ENCODE measurements at places on chromosomes 7 and 10.

DNA sequence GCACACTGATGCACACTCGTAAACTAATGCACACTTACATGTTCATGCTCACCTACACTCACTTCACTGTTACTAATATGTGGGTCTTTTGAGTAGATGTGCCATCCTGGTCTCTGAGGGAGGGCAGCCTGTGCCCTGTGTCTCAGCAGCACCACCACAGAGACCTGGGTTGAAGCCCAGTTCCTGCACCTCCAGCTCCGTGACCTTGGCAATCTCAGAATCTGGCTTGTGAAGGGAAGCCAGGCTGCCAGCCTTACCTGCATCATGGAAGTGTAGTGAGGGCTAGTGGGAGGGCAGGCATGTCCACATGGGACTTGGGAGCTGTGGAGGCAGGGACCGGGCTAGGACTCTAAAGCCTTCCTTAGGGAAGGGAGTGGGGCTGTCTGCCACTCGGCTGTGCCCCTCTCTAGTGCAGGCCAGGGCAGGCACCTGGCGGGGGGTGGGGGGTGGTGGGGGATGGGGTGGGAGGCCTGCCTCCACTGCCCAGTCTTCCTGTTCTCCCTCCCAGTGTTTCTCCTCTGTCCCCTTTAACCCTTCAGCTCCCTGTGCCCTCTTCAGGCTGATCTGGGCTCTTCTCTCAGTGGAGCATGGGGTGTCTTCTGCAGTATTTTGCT lies 8.1 kb downstream of the ADCY1 start:
- no peak for DNase-seq

GRCh38 chr7:157397036-157397720 lies 60.4 kb downstream of the DNAJB6 start:
- peak; percentile 36 for DNase-seq

- peak; percentile 53 for DNase-seq
These were observed 27.7 kb upstream of the VAX1 start for GRCh38 chr10:117165538-117166417.

DNA sequence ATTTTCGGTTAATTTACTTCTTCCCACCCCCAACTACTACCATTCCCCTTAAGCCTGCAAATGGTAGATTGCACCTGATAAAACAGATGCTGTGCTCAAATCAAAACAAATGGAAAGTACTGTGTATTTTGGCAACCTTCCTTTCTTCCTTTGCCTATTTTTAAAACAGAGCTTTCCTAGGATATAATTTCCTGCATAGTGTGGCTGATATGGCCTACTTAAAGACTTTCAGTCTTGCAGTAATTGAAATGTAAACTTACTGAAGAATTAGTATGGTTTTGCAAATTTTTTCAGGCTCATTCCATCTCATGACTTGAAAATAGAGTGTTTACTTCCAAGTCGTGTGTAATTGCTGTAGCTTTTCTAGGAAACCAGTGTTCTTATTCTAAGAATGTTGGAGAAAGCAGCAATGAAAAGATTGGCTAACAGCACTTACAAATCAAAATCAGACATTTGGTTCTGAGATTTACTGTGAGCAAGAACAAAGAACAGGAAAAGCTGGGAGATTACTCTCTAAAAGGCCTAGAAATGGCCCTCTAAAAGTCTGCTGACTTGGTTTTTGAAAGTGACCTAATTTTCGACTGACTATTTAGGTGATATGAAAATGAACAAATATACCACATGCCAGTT lies 52.0 kb downstream of the REEP3 start:
- DNase-seq, result peak; percentile 44

DNA sequence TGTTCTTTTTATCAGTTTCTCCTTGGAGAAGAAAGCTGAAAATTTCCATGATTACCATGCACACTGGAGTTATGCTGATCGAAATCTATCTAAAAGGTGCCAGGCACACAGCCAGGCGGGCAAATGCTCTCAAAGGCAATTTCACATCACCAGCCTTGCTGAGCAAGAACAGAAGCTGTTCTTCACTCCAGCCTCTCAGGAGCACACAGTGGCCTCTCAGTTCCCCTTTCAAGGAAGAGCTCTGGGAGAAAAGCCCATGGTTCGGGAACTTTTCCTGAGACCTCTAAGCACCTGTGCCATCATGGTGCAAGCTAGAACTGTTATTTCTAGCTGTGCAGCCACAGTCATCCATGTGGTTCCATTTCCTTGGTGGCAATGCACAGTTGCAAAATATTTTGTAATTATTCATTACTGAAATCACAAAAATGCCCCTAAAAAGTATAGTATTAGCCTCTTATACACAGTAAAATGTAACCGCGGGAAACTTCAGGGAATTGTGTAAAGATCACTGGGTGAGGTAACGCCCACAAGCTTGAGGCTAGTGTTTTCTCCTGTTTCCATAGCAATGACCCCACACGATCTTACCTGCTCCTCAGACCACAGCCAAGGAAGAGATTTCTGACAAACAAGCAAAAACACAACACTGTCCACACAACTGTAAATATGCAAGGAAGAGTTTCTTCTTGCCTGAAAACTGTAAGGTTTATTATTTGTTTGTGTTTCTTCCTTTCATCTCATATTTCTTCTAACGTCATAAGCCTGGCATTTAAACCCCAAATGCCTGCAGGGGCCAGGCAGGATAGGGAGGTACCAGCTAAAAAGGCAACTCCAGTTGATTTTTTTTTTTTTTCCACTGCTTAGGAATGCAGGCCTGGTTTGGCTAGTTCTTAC lies 121.2 kb downstream of the FAM107B start:
- DNase-seq, result no peak

DNA sequence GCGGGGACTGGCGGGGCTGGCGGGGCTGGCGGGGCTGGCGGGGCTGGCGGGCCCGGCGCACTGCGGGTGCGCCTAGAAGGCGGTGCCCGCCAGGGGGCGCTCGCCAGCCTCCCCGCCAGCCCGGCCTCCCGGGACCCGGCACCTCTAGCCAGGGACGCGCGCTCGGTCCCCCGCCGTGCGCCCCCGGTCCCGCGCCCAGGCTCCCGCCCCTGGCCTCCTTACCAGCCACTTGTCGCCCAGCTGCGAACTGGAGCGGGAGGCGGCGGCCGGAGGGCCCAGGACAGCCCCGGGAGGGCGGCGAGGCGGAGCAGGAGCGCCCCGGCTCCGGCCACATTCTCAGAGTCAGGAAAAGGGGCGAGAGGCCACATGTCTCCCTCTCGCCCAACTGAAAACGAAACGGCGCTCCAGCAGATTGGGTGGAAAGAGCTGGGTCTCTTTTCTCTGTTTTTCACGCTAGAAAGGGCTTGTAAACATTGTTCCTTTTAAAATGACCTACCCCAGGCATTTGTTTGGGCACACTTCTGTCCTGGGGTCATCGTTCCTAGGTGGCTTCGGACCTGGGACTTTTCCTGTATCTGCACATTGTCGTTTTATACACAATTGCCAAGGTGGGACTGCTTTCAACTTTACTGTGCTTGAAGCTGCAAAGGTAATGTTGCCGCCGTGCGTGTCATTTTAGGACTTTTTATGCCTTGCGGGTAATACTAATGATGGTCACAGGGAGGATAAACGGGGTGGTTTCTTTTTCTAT lies 378 bp upstream of the PRKCQ start:
- peak; percentile 89 for DNase-seq

GRCh38 chr10:7007600-7008190 lies 403.1 kb downstream of the SFMBT2 start:
- no peak for DNase-seq

- DNase-seq, result no peak
These were observed 56.6 kb downstream of the TWIST1 start for GRCh38 chr7:19060761-19061259.

DNA sequence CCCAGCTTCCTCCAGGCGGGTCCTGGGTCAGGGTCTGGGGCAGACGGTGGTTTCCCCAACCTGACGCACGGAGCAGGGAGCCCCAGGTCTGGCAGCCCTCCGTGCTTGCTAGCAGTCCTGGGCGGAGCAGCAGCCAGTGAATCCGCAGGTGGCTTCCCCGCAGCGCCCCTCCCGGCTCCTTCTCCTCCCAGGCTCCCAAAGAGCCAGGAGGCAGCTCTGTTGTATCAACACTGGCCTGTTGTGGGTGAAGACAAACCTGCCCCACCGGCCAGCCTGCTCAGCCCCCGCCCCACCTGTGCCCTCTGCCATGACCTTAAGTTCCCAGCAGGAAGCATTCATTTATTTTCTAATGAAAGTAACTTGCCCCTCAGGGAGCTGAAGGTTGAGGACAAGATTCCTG lies 24.0 kb upstream of the TMEM213 start:
- no peak for DNase-seq

- no peak for DNase-seq
These were observed 173.4 kb upstream of the RHEB start for GRCh38 chr7:151693140-151693539.

- peak; percentile 30 for DNase-seq
These were observed 89.3 kb upstream of the PRKCQ start for GRCh38 chr10:6669269-6669859.

- no peak for DNase-seq
These were observed 11.5 kb downstream of the TACR2 start for GRCh38 chr10:69405221-69405620.

GRCh38 chr10:5546891-5547680 lies 22.3 kb downstream of the CALML3 start:
- DNase-seq, result no peak

- DNase-seq, result no peak
These were observed 636.6 kb downstream of the SDK1 start for GRCh38 chr7:3937605-3938004.

- DNase-seq, result no peak
These were observed 1.3 kb downstream of the LFNG start for GRCh38 chr7:2520761-2521290.

GRCh38 chr10:21372651-21373410 lies 152.7 kb downstream of the SKIDA1 start:
- peak; percentile 48 for DNase-seq

DNA sequence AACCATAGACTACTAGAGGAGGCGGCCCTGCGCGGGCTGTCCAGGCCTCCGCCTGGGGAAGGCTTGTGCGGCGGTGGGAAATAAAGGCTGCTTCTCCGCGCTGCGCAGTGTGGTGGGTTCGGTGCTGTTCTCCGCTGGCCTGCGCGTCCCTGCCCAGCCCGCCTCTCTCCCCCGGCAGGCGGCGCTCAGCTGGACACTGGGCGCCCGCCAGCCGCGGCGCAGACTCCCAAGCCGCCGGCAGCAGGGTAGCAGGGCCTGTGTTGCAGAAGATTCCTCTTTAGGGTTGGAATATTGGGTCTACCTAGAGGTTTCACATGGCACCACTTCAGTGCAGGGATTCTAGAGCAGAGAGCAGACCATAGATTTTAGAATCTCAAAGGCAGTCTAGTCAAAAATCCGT lies 66.1 kb upstream of the ZPBP start:
- DNase-seq, result no peak

- no peak for DNase-seq
These were observed 23.6 kb downstream of the AKR1B1 start for GRCh38 chr7:134435161-134435920.

GRCh38 chr7:147199868-147200267 lies 1083.3 kb downstream of the CNTNAP2 start:
- DNase-seq, result no peak

DNA sequence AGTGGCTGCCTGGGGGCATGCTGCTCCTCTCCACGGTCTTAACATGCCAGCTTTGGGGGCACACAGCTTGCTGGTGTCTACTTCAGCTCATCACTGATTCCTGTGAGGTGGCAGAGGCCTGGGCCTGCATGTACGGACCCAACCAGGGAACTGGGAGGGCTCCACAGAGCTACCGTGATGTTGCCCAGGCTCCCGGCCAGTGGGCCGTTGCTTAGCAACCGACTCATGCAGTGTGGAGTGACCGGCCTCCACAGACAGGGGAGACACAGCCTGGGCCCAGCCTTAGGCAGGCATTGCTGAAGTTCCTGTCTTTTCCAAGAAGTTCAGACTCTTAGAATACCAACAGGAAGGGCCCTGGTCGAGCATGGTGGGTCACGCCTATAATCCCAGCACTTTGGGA lies 25.8 kb upstream of the SH2B2 start:
- no peak for DNase-seq

DNA sequence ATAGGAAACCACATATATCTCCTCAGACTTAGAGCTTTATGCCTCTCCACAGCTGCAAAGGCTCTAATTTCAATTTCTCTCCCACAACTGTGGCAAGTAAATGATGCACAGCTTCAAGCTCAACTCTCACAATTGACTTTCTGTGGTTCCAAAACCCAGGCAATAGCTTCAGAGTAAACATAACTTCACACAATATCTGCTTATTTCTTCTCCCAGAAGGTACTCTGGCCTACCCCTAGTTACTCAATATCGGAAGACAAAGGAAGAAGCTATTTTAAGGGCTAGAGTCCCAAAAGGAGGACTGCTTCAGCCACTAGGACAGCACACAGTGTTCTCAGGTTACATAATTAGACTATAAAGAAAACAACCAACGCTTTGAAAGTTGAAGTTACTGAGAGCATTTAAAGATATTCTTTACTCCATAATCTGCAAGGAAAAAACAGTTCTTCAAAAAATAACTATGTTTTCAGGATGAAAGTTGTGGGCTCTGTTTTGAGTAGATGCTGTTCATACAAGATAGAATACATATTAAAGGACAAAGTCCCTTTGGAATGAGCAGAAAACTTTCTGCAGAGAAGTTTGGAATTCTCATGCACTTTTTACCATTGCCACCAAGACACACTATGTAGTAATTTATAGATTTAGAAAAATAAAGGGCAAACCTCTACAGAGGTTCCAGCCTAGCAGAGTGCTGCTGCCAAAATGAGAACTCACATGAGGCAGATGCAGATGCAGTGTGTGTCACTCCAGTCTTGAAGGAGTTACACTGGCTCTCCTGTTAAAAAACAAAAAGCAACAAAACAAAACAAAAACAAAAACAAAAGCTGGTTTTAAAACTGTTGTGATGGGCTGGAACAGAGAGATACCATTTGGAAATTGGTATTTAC lies 81.8 kb downstream of the NT5C2 start:
- DNase-seq, result peak; percentile 53

GRCh38 chr7:85184599-85185423 lies 2.0 kb downstream of the SEMA3D start:
- DNase-seq, result no peak

- DNase-seq, result no peak
These were observed 1.1 kb upstream of the TRIP6 start for GRCh38 chr7:100865938-100866728.

DNA sequence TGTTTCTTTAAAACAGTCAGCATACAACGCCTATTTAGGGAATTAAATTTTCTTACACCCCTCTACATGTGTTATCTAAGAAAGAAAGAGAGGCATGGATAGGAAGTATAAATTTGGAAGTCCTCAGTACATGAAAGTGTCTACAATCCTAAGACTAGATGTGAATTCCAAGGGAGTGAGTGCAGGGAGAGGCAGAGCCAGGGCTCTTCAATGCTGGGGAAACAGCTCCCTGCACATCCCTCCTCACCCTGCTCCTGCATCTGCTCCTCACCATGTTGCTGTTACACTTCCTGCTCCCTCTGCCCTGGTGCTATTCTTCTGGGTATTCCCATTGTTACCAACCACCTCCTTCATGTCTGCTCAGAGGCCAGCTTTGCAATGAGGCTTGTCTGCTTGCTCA lies 229.1 kb upstream of the AKR1E2 start:
- DNase-seq, result no peak

Data from GM13976 (cell line).